ENCODE measurements at places on chromosomes 13 and 19.

GRCh38 chr13:24081387-24081786 is 79.1 kb upstream of the SPATA13 start:
- no peak for DNase-seq

DNA sequence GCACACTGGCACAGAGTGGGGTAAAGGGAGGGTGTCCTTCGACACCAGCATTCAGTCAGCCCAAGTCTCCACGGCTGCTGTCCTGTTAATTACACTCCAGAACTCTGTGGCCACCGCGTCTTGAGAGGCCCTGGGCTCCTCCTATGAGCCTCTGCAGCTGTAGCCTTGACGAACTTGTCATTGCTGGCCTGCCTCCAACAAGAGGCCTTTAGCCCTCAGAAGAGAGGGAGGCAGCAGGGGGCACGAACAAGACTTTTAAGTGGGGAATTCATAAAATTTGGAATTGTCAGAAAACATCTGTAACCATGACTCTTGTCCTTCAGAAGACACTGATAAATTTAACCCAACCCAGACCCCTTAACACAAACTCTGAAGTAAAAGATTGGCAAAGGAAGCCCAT is 241.9 kb downstream of the UQCRFS1 start:
- DNase-seq = no peak

GRCh38 chr13:73631411-73631810 is 502.8 kb downstream of the KLF12 start:
- no peak for DNase-seq

DNA sequence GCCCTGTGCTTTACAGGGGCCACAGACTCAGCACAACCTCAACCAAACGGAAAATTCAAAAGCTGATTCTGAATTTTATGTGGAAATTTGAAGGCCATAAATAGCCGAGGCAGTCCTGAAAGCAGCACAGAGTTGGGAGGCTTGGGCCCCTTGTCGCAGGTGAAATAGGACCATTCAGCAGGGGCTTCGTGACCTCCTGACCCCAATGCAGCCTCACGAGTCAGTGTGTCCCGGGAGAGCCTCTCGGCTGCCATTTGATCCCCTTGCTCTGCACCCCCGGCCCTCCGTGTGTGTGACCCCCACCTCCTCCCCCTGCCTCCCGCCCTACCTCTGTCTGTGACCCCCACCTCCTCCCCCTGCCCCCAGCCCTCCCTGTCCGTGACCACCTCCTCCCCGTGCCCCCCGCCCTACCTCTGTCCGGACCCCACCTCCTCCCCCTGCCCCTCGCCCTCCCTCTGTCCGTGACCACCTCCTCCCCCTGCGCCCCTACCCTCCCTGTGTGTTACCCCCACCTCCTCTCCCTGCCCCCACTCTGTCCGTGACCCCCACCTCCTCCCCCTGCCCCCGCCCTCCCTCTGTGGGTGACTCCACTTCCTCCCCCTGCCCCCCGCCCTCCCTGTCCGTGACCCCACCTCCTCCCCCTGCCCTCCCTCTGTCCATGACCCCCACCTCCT is 41.7 kb upstream of the TFDP1 start:
- no peak for DNase-seq

- no peak for DNase-seq
Observed at GRCh38 chr13:87259479-87260083, 411.6 kb upstream of the SLITRK5 start.

DNA sequence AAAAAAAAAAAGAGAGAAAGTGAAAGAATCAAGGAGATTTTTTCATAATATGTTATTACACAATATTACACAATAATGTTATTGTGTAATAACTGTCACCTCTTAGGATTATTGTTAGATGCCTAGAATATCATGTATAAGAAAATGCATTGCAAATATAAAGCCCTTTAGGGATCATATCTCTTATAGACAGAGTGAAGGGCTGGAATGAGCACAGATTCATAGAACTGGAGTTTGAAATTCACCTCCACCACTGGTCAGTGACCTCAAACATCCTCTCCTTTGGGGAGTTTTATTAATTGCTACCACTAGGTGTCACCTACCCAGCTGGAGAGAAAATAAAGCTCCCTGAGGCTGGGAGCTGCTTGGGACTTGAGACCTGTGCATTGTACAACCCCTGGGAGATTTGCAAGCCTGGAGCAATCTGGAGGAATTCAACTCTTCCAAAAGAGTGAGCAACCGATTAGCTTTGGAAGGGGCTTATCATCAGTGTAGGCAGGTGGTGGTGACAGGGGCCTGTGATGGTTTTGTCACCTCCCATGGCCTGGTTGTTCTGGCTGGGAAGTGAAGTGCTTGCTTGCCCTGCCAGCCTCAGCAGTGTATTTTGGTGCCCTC is 30.3 kb upstream of the FRY start:
- no peak for DNase-seq

GRCh38 chr19:40264314-40265054 is 20.7 kb downstream of the AKT2 start:
- DNase-seq = no peak

GRCh38 chr13:20350819-20351218 is 118.7 kb upstream of the GJB6 start:
- DNase-seq = no peak

DNA sequence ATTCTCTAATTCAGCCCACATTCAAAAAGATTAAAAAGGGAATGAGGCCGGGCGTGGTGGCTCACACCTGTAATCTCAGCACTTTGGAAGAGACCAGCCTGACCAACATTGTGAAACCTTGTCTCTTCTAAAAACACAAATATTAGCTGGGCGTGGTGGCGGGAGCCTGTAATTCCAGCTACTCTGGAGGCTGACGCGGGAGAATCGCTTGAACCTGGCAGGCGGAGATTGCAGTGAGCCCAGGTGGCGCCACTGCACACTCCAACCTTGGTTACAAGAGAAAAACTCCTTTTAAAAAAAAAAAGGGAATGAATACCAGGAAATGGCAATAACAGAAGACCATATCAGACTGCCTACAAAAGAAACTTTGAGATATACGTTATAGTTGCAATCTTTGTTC is 1244.5 kb downstream of the PCDH9 start:
- no peak for DNase-seq

GRCh38 chr13:21719463-21719862 is 48.6 kb downstream of the FGF9 start:
- DNase-seq = no peak

- no peak for DNase-seq
Observed at GRCh38 chr19:43910884-43911283, 24.2 kb downstream of the ZNF45 start.

DNA sequence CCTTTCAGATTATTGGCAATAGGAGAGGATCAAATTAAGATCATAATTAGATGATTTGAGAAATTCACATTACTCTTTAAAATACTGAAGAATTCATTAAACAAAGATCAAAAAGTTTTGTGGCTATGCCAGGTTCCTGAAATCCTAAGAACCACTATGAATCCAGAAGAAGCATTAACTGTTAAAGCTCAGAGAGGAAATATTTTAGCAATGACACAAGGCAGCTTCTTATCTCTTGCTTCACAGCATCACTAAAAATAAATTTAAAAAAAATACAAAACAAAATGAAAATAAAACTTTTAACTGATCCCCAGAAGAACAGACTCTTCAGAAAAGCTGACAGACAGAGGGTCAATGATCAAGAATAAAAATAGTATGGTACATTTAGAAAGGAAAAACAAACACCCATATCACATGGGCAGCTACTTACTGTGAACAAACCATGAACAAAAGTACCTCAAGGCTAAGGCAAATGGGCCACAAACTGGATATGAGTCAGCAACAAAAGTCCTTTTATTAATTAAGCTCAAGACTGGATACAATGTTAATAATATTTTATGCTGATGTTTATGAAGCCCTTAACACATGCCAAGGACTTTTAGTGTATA is 19.6 kb downstream of the RNF6 start:
- DNase-seq = no peak

- peak; percentile 56 for DNase-seq
Observed at GRCh38 chr13:49495783-49496762, at the start of gene PHF11. Gene PHF11, plus strand, starts transcription at chr13:49495953. Its CDS starts 49 bp downstream, at chr13:49496002.

- DNase-seq = no peak
Observed at GRCh38 chr13:51608857-51609406, 24.7 kb downstream of the WDFY2 start.

DNA sequence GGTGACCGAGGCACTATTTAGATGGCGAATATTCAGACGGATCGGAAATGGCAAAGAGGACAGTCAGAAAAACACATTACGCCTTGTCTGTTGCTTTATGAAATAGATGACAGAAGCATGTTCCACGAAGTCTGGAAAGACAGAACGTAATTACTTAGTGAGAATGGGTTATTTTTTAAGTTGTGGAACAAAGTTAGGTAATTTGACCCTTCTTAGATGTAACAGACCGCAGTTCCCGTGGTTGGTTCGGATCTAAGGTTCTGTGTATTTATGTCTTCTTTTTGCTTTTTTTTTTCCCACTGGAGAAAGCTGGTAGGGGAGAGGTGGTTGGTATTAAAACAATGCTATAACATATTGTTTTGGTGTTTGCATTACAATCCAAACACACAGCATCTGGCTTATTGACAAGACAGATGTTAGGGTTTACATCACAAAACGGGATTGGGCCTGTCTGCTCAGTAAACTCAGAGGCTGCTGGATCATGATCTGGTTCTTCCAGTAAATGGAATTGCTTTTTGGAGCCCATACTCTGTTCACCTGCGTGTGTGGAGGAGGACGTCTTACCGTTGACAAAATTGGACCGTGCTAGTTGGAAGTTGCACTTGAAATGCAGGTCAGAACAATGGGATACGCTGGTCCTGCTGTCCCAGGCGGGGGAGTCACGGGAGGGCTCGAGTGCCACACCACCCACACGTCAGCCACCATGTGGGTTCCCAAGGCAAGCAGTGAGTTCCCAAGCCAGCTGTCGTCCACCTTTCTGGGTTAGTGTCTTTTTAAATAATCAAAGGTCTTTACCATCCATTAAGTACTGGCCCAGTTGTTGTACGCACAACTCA is 13.8 kb downstream of the ATP11A start:
- DNase-seq = no peak

- no peak for DNase-seq
Observed at GRCh38 chr19:50500753-50501151, 10.2 kb downstream of the JOSD2 start.

- DNase-seq = no peak
Observed at GRCh38 chr19:23817519-23817918, 58.8 kb upstream of the ZNF681 start.

- no peak for DNase-seq
Observed at GRCh38 chr13:79678100-79678499, 197.1 kb downstream of the NDFIP2 start.

DNA sequence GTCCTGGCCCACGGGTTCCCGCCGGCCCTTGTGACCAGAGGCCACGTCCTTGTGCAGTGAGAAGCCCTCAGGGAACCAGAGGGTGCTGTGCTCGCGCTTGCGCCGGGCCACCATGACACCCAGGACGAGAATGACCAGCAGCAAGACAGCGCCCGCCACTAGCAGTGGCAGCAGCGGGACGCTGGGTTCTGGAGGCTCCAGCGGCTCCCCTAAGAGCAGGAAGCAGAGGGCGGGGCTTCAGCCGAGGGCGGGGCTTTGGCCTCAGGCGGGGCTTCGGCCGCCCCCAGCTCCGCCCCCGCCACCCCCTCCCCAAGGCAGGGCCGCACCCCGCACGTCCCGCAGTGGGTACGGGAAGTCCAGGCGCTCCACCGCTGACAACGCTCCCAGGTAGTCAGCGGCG is 30.4 kb downstream of the NOTCH3 start:
- peak; percentile 23 for DNase-seq

DNA sequence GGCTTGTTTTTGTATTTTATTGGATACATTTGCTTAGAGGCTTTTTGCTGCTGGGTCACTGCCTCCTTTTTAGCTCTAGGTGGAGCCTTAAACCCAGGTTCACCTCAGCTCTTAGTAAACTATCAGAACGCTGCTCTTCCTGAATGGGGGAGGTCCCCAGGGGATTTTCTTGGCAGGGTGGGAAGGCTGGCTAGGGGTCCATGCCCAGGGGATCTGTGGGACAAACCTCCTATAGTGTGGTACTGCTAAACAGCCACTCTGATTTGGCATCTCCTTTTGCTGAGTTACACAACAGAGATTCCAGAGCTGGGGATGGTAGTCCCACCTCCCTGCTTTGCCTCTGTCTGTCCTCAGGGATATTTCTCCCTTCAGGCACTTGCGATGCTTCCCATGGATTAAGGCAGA is 204.9 kb downstream of the ZIC5 start:
- DNase-seq = no peak

DNA sequence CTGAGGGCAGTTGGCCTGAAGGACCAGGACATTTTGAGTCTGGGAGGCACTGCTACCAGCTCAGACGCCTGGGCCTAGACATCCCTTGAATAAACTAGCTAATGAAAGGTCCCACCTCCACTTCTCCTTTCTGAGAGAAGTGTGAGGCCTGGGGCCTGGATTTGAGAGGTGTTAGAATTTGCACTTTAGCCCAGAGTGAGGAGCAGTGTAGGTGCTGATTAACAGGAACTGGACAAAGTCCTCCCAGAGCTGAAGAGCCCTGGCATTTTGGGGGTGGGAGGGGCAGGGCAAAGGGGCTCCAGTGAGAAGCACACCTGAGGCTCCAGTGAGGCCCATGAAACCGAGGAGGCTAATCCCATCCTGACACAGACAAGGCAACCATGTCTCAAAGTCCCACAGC is 15.2 kb upstream of the SLC1A5 start:
- DNase-seq = no peak

DNA sequence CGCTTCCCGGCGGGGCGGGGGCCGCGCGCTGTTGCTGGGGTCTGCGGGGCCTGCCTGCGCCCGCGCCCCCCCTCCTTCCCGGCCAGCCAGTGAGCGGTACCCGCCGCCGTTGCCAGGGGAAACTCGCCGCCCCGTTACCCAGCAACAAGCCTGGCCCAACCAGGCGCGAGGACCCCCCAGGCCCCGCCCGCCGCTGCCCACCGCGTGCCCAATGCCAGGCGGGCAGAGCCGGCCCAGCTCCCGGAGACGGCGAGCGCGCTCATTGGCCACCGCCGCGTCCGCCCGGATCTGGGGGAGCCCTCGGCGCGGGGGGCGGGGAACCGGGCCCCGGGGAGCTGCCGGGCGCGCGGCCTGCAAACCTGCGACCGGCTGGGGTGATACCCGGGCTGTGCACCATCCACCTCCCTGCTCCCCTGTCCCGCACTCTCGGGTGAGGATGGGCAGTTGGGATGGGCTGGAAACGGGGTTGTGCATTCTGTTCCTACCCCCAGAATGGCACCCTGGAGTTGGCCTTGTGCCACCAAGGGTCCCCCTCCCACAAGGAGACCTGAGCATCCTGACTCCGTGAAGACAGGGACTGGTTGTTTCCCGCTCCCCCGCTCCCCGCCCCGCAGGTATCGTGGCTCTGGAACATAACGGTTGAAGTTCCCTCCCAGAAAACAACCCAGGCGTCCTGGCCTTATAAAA is 8.8 kb upstream of the BBC3 start:
- DNase-seq = peak; percentile 96

DNA sequence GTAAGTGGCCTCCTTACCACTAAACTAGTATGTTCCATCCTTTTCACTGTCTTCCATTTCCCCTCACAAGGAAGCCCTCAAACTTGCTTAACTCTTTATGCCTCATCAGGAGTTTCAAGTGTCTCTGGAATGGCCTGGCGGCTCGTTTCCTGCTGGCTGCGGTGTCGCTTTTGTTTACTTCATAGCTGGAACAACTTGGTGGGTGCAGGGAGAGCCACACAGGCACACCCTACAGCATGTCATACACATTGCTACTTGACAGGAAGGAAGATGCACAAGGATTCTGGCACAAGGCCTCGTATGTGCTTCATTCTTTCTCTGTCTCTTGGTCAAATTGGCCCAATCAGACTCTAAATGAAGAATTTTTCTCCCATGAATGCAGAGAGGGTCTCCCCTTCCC is 488.3 kb downstream of the FOXO1 start:
- no peak for DNase-seq

- DNase-seq = no peak
Observed at GRCh38 chr19:5988517-5989387, 10.8 kb upstream of the RANBP3 start.

All from NCI-H1930 (cell line).